HS-27A (cell line): ENCODE measurements at places on chromosomes 2 and 18.

GRCh38 chr2:170500770-170501169, 214.4 kb upstream of the SP5 start:
- DNase-seq = no peak

- DNase-seq = no peak
Observed at GRCh38 chr2:109020217-109020637, 31.2 kb upstream of the EDAR start.

- DNase-seq = no peak
Observed at GRCh38 chr2:158723921-158724802, 71.0 kb upstream of the DAPL1 start.

DNA sequence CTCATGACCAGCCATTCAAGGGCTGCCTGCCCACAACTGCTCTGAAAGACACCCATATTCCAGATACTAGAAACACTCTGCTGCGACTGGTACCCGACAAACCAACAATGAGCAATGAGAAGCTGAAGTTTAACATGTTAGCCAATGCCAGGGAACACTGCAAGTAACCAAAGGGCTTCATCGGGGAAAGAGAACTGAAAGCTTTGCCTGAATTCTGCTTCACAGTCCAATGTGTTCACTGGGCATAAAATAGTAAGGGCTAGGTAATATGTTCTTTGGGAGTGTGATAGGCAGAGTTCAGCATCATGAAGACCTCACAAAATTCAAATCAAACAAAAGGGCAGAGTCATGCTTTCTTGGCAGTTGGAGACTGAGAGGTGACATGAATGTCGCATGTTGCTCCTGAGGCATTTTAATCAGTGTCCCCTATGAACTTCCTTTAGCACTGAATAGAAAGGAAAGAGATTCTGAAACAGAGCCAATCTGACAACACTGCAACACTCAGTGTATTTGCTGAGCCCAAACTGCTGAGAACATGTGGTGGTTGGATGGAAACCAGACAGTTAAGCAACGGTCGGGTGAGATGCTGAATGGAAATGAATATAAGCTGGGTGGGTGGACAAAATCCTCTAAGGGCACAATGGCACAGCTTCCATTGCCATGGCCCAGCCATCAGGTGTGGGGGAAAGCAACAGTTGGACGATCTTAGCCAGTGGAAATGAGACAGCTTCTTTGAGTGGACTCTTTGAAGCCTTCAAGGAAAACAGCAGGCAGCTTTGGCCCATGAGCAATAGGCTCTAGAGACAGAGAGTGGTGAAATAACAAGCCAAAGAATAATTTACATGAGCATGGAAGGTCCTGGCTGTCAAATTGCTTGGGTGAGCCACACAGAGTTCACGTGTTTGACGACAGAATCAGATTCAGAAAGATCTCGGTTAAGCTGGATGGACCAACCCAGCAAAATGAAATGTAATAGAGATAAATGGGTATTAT, 277.5 kb downstream of the AFF3 start:
- no peak for DNase-seq

DNA sequence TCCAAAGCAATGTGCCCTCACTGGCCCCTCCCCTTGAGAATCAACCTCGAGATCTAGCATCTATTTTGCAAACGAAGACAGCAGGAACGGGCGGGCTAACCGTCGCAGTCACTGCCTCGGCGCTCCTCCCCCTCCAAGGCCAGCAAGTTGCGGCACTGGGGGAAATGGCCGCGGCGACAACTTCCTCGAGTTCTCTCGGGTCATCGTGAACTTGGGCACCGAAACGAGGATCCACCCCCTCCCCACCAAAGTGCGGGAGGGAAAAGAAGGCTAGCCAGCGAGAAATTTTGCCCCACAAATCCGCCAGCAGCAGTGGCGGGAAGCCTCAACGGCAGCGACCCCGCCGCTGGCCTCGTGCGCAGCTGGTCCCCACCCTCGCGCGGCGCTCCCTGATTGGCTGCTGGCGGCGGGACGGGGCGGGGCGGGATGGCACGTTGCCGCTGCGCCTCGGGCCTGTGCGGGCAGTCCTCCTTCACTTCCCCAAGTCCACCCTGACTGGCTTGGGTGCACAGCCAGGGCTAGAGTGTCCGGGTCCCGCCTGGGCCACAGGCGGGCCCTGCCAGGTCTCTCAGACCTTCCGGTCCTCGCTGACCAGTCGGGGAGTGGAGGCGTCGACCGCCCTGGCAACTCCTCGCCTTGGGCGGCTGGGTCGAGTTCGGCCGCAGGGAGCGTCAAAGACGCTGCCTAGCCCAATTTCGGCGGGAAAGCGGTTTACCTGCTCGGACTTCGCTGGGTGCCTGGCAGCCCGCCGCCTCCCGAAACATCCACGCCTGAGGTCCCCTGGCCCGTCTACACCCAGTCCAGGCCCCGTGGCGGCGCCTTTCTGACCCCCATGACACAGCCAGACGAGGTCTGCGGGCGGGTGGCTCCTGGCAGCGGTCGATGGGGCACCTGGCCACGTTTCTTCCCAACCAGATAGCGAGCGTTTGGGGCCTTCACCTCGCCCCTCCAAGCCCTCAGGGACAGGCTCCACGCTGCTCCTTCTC, at the start of gene BOLL:
TSS of gene BOLL (minus strand) at position 364 of the 986 bp plus-strand sequence. CDS start 3,469 bp downstream, outside the sequence.
- DNase-seq = no peak

DNA sequence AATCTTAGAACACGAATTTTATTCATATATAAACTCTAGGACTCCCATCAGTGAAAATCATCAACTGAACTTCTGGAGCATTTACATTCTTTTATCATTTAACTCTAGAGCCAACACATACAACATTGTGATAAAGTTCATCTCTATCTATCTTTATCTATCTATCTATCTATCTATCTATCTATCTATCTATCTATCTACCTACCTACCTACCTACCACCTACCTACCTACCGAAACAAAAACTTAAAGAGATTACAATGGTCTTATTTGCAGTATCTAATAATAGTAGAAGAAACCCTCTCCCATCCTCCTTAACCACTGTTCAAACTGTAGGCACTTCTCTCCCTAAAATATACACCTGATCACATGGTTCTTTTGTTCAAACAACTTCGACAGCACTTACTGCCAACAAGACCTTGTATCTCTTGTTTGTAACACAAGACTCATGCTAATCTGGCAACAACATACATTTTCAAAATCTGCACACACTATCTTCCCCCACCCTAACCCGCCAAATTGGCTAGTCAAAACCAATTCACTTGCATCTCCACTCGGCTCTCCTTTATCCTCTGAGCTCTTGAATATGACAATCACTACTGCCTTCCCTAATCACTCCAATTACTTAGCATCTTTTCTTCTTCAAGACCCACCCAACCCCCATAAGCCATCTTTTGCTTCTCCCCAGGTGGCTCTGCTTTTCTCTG, 69.0 kb downstream of the GORASP2 start:
- DNase-seq = no peak

GRCh38 chr2:178449700-178450523, 1.1 kb downstream of the PRKRA start:
- no peak for DNase-seq

- no peak for DNase-seq
Observed at GRCh38 chr2:197904446-197904845, 100.1 kb downstream of the PLCL1 start.

DNA sequence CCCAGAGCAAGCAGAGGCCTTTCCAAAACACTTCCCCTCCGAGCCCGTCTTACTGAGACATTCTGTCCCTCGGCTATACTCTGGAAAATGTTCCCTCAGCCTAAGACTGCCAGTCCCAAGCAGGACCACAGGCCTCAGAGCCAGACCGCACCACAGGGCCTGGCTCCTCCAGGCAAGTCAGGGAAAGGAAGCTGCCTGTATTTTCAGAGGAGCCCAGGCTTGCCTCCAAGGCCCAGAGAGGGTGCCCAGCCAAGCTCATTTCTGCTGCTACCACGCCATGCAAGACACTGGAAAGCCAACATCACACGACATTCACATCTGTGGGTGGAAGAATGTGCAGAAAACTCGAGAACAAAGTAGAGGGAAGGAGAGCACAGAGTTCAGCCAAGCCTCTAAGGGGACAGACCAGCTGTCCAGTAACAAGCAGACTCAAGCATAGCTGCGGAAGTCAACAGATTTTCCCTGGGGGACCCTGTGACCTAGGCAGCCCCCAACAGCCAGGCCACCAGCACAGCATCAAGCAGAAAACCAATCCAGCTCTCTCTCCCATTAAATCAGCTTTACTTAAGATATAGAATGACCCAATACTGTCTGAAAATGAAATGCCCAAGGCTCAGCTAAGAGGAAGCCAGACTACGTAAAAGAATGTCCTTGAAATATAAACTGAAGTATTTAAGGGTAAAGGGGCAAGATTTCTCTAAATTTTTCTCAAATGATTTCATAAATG, 123.9 kb downstream of the ZFP36L2 start:
- DNase-seq = no peak

DNA sequence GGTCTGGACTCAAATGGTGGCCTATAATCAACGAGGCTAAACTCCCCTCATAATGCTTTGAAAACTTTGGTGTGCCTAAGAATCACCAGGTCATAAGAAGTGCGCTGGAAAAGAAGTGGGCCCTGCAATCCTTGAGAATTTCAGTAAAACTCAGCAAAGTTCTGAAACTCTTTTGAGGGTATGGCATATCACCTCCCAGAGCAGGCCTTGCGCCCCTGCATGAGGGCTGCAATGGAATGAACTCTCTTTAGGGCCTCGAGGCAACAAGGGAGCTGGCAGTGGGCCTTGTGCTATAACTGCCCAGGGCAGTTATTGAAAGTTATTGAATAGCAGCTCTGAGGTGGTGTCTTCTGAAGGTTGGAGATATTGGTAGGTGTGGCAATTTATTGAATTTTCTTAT, 34.5 kb upstream of the AFF3 start:
- DNase-seq = no peak

DNA sequence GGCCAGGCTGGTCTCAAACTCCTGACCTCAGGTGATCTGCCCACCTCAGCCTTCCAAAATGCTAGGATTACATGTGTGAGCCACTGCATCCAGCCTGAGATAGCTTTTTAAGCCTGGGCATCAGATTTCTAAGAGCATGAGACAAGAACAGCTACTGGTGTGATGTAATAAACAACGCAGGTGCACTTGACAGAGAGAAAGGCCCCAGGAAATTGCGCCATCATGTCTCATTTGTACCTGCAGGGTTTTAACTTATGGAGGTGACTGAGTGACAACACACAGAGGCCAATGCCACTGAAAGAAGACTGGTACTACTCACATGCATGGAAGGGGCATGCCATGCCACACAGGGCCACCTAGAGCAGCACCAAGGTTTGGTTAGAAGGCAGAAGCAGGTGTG, 209.4 kb downstream of the SP3 start:
- no peak for DNase-seq

- DNase-seq = no peak
Observed at GRCh38 chr2:131154647-131155046, 49.5 kb downstream of the PLEKHB2 start.

DNA sequence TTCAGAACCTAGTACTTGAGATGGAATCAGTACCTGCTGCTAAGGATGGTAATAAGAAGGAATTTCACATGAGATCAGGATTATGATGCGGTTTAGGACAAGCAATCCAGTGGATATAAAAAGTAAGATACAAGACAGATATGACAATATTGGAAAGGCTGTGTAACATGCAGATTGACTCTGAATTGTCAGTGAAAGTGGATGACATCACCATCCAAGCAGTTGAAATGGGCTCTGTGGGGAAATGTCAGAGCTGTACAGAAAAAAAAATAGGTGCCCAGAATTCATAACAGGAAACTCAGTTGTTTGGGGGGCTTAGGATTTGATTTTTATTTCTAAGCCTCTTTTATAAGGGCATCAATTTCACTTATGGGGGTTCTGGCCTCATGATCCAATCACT, 438.3 kb downstream of the SPAG16 start:
- no peak for DNase-seq

- no peak for DNase-seq
Observed at GRCh38 chr2:237995036-237995435, 28.2 kb downstream of the UBE2F start.
